Germinal center (tissue), 1 donor: ENCODE measurements at places on chromosomes 6 and 20.
A peak's percentile ranks its signal among the peaks of the same experiment; 100 is the strongest.

DNA sequence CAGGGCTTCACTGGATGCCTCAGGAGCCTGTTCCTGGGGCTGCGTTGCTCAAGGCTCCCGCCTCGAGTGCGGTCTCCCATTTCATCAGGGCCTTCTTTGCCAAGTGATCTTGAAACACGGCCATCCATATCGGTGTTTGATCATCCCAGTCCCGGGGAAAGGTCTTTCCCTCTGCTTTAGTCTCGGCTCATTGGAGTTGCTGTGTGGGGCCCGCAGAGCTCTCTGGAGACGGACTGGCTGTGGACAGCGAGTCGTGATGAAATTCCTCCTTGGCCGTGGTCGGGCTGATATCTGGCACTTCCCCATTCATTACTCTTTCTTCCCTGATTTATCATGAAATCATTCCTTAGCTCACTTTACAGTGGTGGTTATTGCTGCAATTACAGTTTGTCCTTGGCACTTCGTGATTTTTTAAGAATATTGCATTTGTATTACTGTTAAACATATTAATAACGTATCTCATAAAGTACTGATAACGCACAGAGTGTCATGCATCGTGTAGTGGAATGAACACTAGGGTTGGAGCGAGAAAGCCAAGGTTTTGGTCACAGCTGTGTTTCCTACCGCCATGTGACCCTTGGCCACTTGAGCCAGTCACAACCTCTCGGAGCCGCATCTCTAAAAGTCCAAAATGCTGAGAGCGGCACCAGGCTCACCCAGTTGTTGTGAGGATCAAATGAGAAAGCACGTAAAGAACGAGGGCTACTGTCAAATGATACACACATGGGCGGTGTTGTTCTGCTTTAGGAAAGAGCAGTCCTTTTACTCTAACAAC, 71.8 kb downstream of the MTHFD1L start:
- DNase-seq: no peak

DNA sequence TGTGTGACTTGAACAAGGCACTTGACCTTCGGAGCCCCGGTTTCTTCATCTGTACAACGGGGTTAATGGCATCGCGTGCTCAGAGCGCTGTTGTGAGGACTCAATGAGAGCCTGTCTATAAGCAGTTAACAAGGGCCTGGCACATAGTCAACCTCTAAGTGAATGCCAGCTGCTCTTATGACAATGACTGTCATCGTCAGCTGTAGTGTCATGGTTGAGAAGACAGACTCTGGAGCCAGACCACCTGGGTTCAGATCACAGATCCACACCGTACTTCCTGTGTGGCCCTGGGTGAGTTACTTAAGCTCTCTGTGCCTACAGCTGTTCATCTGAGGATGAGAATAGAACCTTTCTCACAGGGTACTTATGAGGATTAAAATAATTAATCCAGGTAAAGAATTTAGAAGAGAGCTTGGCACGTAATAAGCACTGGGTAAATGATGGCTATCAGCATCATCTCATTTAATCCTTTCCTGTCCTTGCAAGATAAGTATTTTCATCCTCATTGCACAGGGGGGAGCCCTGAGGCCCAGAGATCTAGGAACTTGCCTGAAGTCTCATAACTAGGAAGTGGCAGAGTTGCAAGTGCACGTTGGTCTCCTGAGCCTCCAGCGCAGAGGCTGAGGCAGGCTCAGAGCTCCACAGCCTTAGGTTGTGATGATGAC, 105.3 kb downstream of the EYA2 start:
- DNase-seq: peak; percentile 16

DNA sequence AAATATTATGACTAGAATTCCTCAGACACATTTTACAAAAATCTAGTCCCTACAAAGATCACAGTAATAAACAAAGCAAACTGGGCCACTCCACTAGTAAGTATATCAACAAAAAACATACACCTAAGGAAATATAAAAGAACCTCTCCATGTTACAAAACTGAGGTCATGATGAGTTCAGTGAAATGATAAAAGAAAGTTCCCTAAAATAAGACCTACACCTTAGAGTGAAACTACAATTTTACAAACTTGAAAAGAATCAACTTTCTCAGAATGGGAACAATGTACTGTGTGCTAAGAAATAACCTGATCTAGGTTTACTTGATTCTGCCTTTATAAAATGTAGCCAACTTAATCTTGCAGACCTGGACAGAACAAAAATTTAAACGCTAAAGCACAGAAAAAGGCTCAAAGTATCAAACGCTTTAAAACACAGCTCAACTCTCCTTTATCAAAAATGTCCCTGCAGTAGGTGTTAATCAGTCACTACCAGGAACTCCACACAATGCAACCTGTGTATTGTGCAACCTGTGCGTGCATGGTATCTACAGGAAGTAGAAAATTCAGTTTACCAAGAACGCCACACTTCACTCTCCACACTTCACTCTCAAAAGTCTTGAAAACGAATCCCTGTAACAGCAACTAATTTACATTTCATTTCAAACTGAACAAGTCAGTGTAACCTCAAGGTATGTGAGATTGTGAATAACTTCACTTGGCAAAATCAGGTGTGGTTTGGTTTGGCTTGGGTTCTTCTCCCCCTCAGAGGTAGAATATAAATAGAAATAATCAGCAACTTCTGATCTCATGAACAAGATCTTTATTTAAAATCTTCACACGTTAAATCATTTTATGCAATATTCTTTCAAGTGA, 1.8 kb downstream of the RALGAPA2 start:
- no peak for DNase-seq

GRCh38 chr6:119649531-119649930, 300.0 kb upstream of the MAN1A1 start:
- no peak for DNase-seq

GRCh38 chr20:17728074-17728473, 28.3 kb downstream of the BANF2 start:
- DNase-seq: no peak

GRCh38 chr6:151349651-151350270, 41.6 kb downstream of the ZBTB2 start:
- DNase-seq: no peak

- peak; percentile 62 for DNase-seq
These were observed 100.3 kb downstream of the TMEM242 start for GRCh38 chr6:157223021-157223430.

- DNase-seq: no peak
These were observed 14.0 kb downstream of the SLC17A9 start for GRCh38 chr20:62966212-62967148.

DNA sequence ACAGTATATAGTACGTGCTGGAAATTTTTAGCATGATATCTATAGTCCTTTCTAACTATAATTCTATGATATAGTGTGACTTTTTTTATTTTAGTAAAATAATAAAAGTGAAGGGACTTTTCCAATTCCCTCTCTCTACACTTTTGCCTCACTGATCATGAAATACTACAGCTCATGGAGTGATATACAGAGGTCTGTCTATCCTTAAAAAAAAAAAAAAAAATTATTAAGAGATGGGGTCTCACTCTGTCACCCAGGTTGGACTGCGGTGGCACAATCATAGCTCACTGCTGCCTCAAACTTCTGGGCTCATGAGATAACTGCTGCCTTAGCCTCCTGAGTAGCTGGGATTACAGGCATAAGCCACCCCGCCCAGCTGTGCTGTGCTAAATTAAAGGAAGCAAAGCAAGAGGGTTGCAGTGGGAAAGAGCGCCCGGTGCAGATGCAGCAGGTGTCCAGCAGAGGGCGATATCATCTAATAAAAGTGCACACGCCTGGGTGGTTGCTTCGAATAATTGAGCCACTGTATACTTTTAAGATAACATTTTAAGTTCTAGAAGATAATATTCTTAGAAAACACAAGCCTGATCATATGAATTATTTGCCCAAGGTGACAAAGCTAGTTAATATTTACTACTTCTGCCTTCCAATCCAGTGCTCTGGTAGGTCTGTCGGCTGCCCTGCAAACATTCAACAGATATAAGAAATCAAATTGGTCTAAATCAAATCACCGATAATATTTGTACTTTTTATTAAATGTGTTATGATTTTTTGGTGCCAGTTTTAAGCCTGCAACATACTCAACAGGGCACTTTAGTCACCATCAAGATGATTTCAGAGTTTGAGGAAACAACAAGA, 94.9 kb upstream of the NT5E start:
- peak; percentile 41 for DNase-seq

DNA sequence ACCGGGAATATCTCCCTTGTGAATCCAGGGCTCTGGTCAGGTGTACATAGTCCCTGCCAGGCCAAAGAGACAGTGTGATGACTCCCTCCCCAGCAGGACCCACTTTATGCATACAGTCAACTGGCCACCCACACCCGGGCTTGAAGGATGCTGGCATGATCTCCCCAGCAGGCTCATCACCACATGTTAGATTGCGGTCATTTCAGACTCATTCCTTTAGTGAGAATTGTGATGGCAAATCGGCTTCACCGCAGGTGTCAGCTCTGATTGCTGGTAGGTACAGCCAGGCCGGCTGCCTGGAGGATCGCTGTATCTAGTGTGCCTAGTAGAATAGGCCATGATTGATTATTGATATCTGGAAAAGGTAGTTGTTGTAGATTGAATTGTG, 24.5 kb downstream of the CD83 start:
- no peak for DNase-seq
